GM23248 (cell line): ENCODE measurements at places on chromosomes 7 and 10.

GRCh38 chr7:157607218-157607617 is 270.4 kb downstream of the DNAJB6 start:
- DNase-seq: no peak

- DNase-seq: no peak
Measured at GRCh38 chr10:60035984-60036383, 129.6 kb upstream of the CCDC6 start.

GRCh38 chr10:93352638-93353383 is 129.3 kb downstream of the MYOF start:
- peak; percentile 56 for DNase-seq

- no peak for DNase-seq
Measured at GRCh38 chr10:43316988-43317387, 50.1 kb upstream of the RASGEF1A start.

- peak; percentile 77 for DNase-seq
Measured at GRCh38 chr10:58385784-58386112, 538 bp downstream of the TFAM start.
